ENCODE measurements at places on chromosomes 6 and 20.

- H3K36me3 ChIP-seq, result no peaks in the 10 kb centered on the region
- no peak overlapping the region for H3K4me3 ChIP-seq
- no peak overlapping the region for H3K27ac ChIP-seq
- H3K4me1 ChIP-seq, result no peaks in the 10 kb centered on the region
Observed at GRCh38 chr20:62979876-62980373, 26.8 kb downstream of the BHLHE23 start.

GRCh38 chr6:106586815-106587415, 42.4 kb downstream of the RTN4IP1 start:
- H3K4me1 ChIP-seq, result peaks cover 12% of the 10 kb centered on the region
- no peak for DNase-seq
- peaks cover 31% of the 10 kb centered on the region for H3K36me3 ChIP-seq
- H3K4me3 ChIP-seq, result no peak overlapping the region

DNA sequence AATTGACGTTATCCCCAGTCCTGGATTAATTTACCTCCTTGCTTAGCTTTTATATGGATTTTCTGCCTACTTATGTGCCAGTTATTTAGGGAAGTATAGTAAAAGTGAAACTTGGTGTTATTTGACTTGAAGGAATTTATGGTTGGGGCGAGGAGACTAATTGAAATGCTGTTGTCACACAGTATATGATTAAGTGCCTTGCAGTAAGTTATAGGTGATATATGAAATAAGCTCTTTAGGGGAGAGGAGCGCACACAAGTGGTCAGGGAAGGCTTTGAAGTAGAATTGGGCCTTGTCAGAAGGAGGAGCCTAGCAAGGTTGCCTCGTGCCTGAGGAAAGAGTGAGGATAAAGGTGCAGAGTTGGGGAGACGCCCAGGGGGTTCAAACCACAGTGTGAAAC, 20.5 kb downstream of the NCOA7 start:
- no peaks in the 10 kb centered on the region for H3K4me1 ChIP-seq
- H3K27ac ChIP-seq, result no peak overlapping the region
- H3K4me3 ChIP-seq, result no peak overlapping the region
- no peaks in the 10 kb centered on the region for H3K27me3 ChIP-seq

- H3K36me3 ChIP-seq, result no peaks in the 10 kb centered on the region
- H3K27ac ChIP-seq, result peak within 1 kb of the TSS; percentile 65
- H3K4me3 ChIP-seq, result peak within 1 kb of the TSS; percentile 80
Observed at GRCh38 chr20:9068841-9069663, at the start of gene PLCB4. TSS of gene PLCB4 (plus strand) at chr20:9069087. CDS start at chr20:9307815, 238,728 bp downstream.

DNA sequence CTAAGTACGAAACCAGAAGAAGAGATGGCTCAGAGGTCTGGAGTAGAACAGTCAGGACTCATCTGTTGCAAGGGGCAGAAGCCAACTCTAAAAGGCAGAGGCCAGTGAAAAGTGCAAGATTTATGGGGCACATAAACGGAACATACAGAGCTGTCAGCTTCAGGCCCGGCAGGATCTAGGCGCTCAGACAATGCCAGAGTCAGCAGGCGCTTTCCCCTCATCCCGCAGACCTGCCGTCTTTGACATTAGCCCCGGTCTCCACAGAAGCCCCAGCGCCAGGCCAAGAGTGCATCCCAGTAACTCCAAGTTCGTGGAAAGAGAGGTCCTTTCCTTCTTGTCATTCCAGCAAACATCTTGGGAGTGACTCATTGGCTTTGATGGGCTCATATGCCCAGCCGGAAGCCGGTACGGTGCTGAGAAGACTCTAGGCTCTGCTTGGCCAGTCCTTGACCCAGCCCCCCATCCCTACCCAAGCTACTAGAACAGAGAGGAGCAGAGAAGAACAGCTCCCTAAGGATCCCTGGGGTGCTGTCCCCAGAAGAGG, 260.9 kb downstream of the TAF4 start:
- no peak overlapping the region for H3K4me3 ChIP-seq
- DNase-seq, result no peak
- H3K4me1 ChIP-seq, result no peaks in the 10 kb centered on the region
- no peaks in the 10 kb centered on the region for H3K27me3 ChIP-seq
- no peaks in the 10 kb centered on the region for H3K36me3 ChIP-seq

- H3K36me3 ChIP-seq, result no peaks in the 10 kb centered on the region
- no peak for DNase-seq
- H3K27me3 ChIP-seq, result no peaks in the 10 kb centered on the region
- no peak overlapping the region for H3K27ac ChIP-seq
Observed at GRCh38 chr6:97701801-97702200, 418.8 kb upstream of the MMS22L start.

- H3K27me3 ChIP-seq, result no peaks in the 10 kb centered on the region
- H3K4me1 ChIP-seq, result no peaks in the 10 kb centered on the region
- no peak within 1 kb of the TSS for H3K27ac ChIP-seq
Observed at GRCh38 chr20:25584905-25585704, at the start of gene NINL. TSS of gene NINL (minus strand) at chr20:25585531. CDS start at chr20:25526587, 58,944 bp downstream.

- peaks cover 6% of the 10 kb centered on the region for H3K4me1 ChIP-seq
- no peaks in the 10 kb centered on the region for H3K36me3 ChIP-seq
- no peak overlapping the region for H3K27ac ChIP-seq
- no peak overlapping the region for H3K4me3 ChIP-seq
- no peak for DNase-seq
Observed at GRCh38 chr6:38364775-38365174, 275.0 kb downstream of the BTBD9 start.

GRCh38 chr6:110833831-110834230, 18.6 kb upstream of the CDK19 start:
- DNase-seq, result no peak
- H3K4me1 ChIP-seq, result no peaks in the 10 kb centered on the region
- no peak overlapping the region for H3K27ac ChIP-seq
- H3K36me3 ChIP-seq, result no peaks in the 10 kb centered on the region
- H3K4me3 ChIP-seq, result no peak overlapping the region
- H3K27me3 ChIP-seq, result no peaks in the 10 kb centered on the region

DNA sequence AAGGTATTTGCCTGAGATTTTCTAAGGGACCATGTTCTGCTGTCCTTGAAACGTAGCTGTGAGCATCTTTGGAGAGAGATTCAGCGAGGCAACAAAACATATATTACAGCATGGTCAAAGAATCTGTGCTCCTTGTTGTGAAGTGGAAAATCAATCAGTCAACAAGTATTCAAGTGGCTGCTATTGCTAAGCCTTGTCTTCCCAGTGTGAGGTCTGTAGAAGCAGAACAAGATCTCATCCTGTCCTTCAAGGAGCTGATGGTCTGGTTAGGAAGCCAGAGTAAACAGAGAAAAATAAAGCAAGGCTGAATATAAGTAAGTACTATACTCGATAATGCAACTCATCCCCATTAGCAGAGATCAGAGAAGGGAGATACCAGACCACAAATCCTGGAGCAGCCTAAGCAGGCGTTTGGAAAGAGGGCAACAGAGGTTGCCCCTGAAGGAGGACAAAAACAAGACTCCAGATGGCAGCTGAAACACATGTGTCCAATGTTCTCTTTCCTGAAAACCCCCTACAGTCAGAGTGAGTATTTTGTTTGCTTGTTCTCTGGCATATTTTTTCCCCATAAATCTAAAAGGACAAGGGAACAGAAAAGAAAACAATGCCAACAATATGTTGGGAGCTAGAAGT, 392.0 kb downstream of the SYNE1 start:
- H3K36me3 ChIP-seq, result peaks cover 41% of the 10 kb centered on the region
- H3K4me1 ChIP-seq, result peaks cover 43% of the 10 kb centered on the region
- H3K27ac ChIP-seq, result peak overlapping the region; percentile 48
- no peak for DNase-seq

DNA sequence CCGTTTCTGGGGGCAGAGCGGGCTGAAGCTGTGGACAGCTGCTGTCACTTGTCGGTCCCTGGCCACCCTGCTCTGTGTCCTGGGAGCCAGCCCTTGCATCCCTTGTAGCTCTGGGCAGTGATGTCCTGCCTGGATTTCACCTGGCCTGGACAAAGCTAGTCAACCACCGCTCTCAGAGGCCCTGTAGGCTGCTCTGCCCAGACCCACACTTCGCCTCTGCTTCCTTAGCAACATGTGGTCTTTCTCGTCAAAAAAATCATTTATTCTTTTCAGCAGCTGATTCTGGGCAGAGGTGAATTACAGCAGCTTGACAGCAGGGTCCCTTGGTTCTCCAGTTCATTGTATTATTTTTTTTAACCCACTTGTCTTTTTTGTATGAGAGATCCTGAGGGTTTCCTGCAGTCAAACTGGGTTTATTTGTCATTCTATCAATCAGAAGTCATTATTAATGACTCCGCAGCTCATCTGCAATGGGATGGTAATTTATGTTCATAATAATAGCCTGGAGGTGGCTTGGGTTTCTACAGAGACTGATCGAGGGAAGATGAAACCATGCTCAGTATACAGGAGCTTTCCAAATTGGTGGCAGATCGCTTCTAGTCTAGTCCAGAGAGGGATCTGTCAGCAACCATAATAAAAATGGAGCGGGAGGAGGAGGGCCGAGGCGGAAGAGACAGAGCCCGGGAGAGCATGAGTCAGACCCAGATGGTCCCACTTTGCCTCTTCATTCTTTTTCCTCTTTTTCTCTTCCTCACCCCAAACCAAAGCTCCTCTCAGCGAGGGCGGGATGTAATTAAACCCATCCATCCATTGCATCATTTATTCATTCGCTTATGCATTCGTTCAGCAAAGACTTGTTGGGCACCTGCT, 22.4 kb downstream of the EDN3 start:
- H3K27ac ChIP-seq, result no peak overlapping the region
- H3K4me1 ChIP-seq, result no peaks in the 10 kb centered on the region
- DNase-seq, result no peak
- H3K4me3 ChIP-seq, result no peak overlapping the region

- no peaks in the 10 kb centered on the region for H3K4me1 ChIP-seq
- H3K4me3 ChIP-seq, result no peak overlapping the region
- H3K36me3 ChIP-seq, result no peaks in the 10 kb centered on the region
Observed at GRCh38 chr6:106519460-106520394, 109.6 kb downstream of the RTN4IP1 start.

DNA sequence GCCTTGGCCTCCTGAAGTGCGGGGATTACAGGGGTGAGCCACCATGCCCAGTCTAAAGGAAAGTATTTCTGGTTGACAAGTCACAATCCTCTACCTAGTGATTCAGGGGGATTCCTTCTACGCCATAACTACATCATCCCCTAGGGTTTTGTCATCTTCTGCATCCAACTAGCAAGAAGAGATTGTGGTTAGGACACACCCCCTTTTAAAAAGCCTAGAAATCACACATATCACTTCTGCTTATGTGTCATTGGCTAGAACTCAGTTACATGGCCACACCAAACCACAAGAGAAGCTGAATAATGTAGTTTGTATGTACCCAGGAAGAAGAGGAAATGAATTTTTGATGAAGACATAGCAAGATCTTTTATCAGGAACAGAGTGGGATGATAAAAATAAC, 14.7 kb upstream of the CHD6 start:
- no peak overlapping the region for H3K27ac ChIP-seq
- no peaks in the 10 kb centered on the region for H3K27me3 ChIP-seq
- no peak overlapping the region for H3K4me3 ChIP-seq
- no peaks in the 10 kb centered on the region for H3K4me1 ChIP-seq
- no peak for DNase-seq

- no peak overlapping the region for H3K4me3 ChIP-seq
- H3K27ac ChIP-seq, result no peak overlapping the region
- no peak for DNase-seq
- H3K4me1 ChIP-seq, result peaks cover 31% of the 10 kb centered on the region
Observed at GRCh38 chr20:35637276-35637675, 21.6 kb downstream of the SPAG4 start.

GRCh38 chr6:93424303-93425064, 5.1 kb upstream of the EPHA7 start:
- no peak overlapping the region for H3K27ac ChIP-seq
- peaks cover 6% of the 10 kb centered on the region for H3K4me1 ChIP-seq
- H3K4me3 ChIP-seq, result no peak overlapping the region
- H3K36me3 ChIP-seq, result no peaks in the 10 kb centered on the region
- no peak for DNase-seq

DNA sequence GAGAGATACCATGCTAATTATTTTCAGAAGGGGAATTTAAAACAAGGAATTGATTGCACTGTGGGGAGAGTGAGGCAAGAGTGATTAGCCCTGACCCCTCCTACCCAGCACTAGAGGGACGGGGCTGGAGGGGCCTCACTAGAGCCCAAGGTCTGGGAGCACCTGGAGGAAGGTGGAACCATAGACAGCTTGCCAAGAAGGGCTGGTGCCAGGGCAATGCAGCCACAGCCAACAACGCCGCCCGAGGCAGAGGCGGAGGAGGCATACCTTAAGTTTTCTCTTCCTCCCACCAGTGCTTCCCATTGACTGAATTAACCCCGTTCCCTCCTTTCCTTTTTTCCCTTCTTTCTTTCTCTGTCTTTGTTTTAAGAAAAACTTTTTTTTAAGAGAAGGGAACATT, 40.0 kb downstream of the IYD start:
- no peaks in the 10 kb centered on the region for H3K36me3 ChIP-seq
- no peak overlapping the region for H3K4me3 ChIP-seq
- peaks cover 14% of the 10 kb centered on the region for H3K4me1 ChIP-seq
- H3K27ac ChIP-seq, result no peak overlapping the region
- DNase-seq, result no peak

GRCh38 chr6:75090576-75090975, 115.3 kb downstream of the COL12A1 start:
- H3K27me3 ChIP-seq, result no peaks in the 10 kb centered on the region
- H3K4me3 ChIP-seq, result no peak overlapping the region
- no peaks in the 10 kb centered on the region for H3K36me3 ChIP-seq

GRCh38 chr6:72636215-72636614, 14.4 kb downstream of the KCNQ5 start:
- no peak overlapping the region for H3K27ac ChIP-seq
- no peaks in the 10 kb centered on the region for H3K36me3 ChIP-seq
- H3K4me3 ChIP-seq, result no peak overlapping the region
- DNase-seq, result no peak

- no peaks in the 10 kb centered on the region for H3K4me1 ChIP-seq
- no peak overlapping the region for H3K27ac ChIP-seq
- no peak for DNase-seq
- no peak overlapping the region for H3K4me3 ChIP-seq
- no peaks in the 10 kb centered on the region for H3K36me3 ChIP-seq
- no peaks in the 10 kb centered on the region for H3K27me3 ChIP-seq
Observed at GRCh38 chr20:6623989-6624388, 143.5 kb upstream of the BMP2 start.

DNA sequence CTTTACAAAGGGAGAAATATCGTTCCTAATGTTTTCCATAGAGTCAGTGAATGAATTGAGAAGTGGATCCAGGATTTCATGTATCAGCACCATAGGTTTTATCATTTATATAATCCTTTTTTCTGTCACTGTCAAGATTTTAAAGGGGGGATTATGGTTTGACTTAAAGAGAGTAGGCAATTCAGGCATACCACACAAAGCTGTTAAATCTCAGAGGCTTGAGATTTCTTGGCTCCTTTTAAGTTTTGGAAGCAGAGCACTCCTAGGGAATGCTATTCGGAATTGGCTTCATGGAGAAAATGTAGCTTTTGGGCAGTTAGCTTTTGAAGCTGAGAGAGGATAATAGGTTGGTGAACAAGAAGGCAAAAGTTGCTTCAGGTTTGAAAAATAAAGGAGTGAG, 274.7 kb downstream of the SOX4 start:
- H3K4me3 ChIP-seq, result no peak overlapping the region
- no peak for DNase-seq
- H3K27me3 ChIP-seq, result no peaks in the 10 kb centered on the region
- no peaks in the 10 kb centered on the region for H3K4me1 ChIP-seq
- no peak overlapping the region for H3K27ac ChIP-seq

- no peaks in the 10 kb centered on the region for H3K36me3 ChIP-seq
- H3K27ac ChIP-seq, result no peak overlapping the region
- no peak for DNase-seq
- H3K4me1 ChIP-seq, result no peaks in the 10 kb centered on the region
Observed at GRCh38 chr6:9982215-9982614, 432.7 kb downstream of the TFAP2A start.

Data from psoas muscle (tissue), 8 donors.